Motor neuron (in vitro differentiated cells): ENCODE measurements at places on chromosomes 5 and 9. TPM values are rescaled to one million over a fixed set of nuclear protein-coding genes. Genes with fewer than 3 reads are reported as not detected.

The CTXN3 gene
- 11.0 and 11.3 TPM in 2 replicates for total RNA-seq

The ITGA2 gene
- total RNA-seq, result 0.66 and 0.75 TPM in 2 replicates

The CMBL gene
- total RNA-seq, result 5.9 and 6.1 TPM in 2 replicates

The TMEM171 gene
- 0.35 and 0.85 TPM in 2 replicates for total RNA-seq

The CIZ1 gene
- 87.9 and 92.5 TPM in 2 replicates for total RNA-seq

The CDH18 gene
- 1.0 and 1.6 TPM in 2 replicates for total RNA-seq

The FOCAD gene
- total RNA-seq, result 23.1 and 26.1 TPM in 2 replicates

The FOXI1 gene
- 0.09 and 0.21 TPM in 2 replicates for total RNA-seq

The CRB2 gene
- 0.05 and 0.20 TPM in 2 replicates for total RNA-seq

The PCDHA10 gene
- total RNA-seq, result 0.27 and 0.89 TPM in 2 replicates

DNA sequence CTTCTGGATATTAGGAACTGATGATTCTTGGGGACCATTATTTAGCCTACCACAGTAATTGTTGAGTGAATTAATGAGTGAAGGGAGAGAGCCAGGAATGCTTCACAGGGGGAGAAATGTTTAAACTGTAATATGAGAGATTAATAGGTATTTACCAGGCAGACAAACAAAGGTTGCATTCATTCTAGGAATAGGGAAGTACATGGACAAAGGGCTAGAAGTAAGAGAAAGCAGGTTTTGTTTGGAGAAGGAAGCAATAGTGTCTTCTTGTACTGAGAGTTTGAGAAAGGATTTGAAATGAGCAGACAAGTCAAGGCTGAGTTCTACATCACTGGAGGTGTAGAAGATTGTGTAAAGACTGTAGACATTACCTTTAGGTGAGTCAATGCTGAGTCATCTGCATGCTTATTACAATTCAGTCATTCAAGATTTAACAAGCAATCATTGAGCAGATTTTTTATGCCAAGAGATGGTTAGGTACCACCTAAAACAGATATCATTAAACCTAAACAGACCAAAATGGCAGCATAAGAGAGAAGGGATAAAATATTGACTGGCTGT is 8.0 kb downstream of the TAF1L start:
- ATAC-seq, result no peak

GRCh38 chr9:87080512-87081264 is 133.4 kb upstream of the GAS1 start:
- ATAC-seq, result peak; percentile 89

DNA sequence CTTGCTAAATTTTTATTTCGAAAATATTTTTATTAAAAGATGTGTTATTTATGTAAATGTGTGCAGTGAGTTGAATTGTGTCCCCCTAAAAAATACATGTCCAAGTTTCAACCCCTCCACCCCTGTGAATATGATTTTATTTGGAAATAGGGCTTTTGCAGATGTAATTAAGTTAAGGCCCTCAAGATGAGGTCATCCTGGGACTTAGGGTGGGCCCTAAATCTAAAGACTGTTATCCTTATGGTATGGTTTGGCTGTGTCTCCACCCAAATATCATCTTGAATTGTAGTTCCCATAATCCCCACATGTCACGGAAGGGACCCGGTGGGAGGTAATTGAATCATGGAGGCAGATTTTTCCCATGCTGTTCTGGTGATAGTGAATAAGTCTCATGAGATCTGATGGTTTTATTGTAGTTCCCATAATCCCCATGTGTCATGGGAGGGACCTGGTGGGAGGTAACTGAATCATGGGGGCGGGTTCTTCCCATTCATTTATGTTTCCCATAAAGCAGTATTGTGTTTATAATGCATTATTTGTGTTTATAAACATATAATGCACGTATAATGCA is 1.5 kb upstream of the TMED7 start:
- ATAC-seq, result no peak

GRCh38 chr9:83468821-83469220 is 69.4 kb downstream of the FRMD3 start:
- ATAC-seq, result no peak

GRCh38 chr5:176836811-176837706 is 26.7 kb downstream of the UNC5A start:
- ATAC-seq, result no peak

DNA sequence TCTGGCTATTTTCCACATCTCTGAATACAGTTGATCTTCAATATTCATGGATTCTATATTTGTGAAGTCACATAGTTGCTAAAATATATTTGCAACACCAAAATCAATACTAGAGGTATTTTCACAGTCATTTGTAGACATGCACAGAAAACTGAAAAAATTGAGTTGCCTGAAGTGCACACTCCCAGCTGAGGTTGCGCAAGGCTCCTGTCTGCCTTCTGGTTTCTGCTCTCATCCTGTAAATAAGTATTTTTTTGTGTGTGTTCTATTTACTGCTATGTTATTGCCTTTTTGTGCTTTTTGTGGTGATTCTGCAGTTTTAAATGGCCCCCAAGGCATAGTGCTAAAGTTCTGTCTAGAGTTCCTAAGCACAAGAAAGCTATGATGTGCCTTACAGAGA is 371.1 kb upstream of the GRAMD2B start:
- ATAC-seq, result no peak

DNA sequence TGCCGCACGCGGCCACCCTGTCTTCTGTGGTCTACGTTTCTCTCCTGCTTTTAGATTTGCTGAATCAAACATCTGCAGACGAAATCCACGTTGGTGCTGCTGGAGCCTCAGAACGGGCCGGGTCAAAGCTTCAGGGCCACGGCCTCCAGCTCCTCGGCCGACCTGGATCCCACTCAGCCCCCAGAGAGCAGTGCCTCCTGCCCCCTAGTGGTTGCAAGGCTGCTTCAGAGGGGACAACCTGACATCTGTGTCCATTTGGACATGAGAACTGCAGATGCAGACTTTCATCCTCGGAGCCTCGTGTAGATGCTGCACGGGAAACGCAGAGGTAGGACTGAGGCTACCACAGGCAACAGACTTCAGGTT is 23.0 kb upstream of the SLC6A3 start:
- peak; percentile 53 for ATAC-seq

GRCh38 chr5:63959177-63959982 is 2.9 kb downstream of the HTR1A start:
- ATAC-seq, result peak; percentile 84

DNA sequence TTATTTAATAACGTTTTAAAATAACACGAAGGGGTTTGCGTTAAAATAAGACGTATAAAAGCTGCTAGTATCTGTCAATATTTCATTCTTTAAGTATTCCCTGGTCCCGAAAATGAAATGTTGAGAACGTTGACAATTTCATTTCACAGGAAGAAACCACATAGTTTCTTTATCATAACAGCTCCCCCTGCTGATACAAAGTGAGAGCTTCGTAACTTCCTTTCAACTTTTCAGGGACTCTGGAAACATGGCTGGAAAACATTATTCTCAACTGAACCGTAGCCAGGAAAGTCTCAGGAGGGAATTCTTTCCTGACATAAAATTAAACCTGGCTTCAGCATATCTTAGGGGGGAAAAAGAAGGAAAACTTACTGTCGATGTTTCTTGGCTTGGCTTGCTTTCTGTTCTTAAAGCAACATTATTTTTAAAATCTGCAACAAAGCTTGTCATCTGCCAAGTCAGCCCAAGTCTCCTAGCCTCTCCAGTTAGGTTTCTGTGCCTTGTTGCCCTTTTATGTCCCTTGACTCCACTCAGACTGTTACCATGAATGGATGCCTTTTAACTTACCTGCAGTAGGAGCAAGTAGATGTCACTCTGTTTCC is 122.9 kb upstream of the DAB2 start:
- peak; percentile 70 for ATAC-seq

- ATAC-seq, result no peak
These were observed 63.6 kb downstream of the SNX18 start for GRCh38 chr5:54580997-54581811.

DNA sequence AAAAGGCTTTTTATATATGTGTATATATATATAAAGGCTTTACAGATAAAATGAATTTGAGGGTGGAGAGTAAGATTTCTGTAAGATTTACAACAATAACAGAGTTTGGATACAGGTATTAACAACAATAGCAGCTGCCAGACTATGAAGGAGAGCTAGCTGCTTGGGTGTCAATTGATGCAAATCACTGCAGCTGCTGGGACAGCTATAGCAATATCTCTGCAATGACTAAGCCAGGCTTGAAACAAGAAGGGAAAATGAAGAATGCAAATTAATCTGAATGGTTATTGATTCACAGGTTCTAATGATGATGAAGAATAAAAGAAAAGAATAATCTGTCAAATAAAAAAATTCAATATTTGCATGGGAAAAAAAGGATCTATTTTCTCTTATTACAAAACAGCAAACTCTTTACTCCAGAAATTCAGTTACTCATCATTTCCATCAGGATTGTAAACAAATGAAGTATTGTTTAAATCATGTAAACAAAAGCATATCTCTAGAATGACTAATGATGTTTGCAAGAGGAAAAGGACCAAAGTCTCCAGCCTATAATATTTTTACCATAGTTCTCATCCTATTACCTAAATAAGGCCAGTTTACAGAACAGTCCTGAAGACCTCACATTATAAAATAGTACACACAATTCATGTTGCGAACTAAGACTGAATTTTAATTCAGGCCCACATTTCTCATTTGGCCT is 219.0 kb downstream of the HTR1A start:
- no peak for ATAC-seq

GRCh38 chr9:89177944-89178829 is at the start of gene SHC3:
Gene SHC3 (minus strand): TSS chr9:89178818. CDS start chr9:89178460, 358 bp downstream.
- ATAC-seq, result peak; percentile 50

DNA sequence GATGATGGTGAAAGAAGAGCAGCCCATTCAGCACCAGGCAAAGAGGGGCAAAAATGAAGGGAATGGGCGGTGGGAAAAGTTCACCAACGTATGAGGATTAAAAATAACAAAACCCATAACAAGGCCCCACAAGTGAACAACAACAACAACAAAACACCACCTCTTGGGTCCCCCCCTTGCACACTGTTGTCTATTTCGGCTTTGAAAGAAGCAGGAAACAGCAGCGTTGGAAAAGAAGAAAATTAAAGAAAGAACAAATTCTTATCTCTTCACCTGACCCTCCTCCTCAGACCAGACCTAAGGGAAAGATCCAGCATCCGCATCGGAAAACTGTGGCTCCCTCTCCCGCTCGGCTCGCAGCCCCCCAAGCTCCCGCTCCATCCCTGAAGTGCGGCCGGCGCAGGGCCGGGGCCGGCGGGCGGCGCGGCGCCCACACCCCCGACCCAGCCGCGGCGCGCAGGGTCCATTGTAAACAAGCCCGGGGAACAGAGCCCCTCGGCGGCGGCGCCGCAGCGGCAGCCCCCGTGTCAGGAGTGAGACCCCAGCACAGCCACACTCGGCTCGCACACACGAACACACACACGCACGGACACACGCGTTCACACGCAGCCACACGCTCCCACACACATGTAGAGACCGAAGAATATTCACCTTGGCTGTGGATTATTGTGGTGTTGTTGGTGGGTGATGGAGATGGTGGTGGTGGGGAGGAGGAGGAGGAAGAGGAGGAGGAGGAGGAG is 535 bp downstream of the RFX3 start:
- peak; percentile 27 for ATAC-seq

DNA sequence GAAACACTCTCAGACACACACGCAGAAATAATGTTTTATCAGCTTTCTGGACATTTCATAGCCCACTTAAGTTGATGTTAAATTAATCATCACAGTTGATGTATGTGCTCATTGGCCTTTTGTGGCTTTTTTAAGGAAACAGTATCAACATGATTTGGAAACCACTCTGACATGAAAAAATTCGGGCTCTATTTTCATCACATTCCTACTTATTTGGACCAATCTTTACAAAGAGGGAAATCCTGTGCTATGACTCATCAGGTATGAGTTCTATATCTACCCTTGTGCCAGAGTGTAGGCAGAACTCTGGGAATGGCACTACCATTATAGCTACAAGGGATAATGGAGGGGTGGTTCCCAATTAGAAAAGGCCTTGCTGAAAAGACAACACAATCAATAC is 388.4 kb upstream of the PTGER4 start:
- ATAC-seq, result no peak

GRCh38 chr5:174744896-174745295 is 20.5 kb downstream of the MSX2 start:
- ATAC-seq, result no peak

DNA sequence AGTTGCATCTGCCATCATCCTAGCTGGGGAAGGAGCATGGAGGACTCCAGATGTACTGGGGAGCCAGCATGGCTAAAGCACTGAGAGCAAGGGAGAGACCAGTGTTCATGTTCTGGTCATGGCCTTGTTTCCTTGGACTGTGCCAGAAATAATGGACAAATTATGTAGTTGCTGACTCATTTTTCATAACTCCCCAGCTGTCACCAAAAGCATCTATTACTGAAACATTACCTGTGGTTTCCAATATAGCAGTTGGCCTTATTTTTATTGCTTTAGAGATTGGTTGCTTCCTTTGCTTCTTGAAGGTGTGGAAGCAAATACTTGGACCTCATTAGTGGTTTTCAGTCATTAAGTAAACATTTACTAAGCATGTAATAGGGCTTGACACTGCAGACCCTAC is 11.3 kb downstream of the RALGPS1 start:
- no peak for ATAC-seq

DNA sequence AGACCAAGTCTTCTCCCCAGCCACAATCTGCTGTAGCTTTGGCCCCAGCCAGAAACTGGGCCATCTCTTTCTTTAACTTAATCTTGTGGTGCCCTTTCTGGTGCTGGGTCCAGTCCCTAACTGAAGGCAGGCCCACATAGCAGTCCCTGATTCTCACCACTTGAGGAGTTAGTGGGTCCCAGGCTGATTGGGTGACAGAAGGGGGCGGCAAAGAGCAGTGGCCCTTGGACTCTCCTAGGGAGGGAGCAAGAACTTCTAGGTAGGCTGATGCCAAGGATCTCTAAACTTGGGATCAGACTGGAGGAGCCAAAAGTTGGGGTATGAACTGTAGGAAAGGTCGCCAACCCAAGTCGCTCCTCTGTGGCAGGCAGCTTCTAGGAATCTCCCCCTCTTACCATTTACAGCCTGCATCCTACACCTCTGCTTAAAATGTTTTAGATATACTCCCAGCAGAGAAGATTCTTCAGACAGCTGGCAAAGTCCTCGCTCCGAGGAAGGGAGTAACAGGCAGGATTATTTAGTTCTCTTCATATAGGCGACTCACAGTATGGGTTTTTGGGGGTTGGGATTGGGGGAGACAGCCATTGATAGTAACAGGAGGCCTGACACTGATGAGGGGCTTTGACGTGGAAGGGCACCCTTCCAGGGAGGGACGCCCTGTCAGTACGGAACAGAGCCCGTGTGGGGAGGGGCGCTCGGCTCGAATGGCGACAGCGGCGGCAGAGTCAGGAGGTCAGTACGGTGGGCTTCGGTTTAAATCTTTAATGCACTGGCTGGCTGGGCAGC is 2.0 kb upstream of the CCL27 start:
- no peak for ATAC-seq

- ATAC-seq, result no peak
These were observed 95.4 kb upstream of the RETREG1 start for GRCh38 chr5:16712178-16712577.

- no peak for ATAC-seq
These were observed 28.4 kb downstream of the TENT2 start for GRCh38 chr5:79640571-79641055.

- peak; percentile 46 for ATAC-seq
These were observed 748.5 kb upstream of the CDH10 start for GRCh38 chr5:25393256-25393655.
